ENCODE measurements at places on chromosomes 1 and 21.

DNA sequence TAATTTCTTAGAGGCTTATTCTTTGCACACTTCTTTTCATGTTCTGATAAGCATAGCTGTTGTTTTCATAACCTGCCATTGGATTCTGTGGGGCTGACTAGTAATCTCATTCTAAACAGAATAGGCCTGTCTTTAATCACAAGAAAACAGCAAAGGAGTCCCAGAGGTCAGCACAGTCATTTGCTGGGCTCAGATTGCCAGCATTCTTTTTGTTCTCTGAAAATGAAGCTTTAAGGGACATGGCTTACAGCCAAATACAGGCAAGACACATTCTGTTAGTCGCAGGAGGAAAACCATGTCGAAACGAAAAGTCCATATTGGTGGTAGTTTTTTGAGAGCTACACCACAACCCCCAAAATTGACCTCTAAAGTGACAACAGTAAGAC lies 75.0 kb downstream of the MRPS6 start:
- no peak for DNase-seq

- DNase-seq, result peak; percentile 77
These were observed at the start of gene DMRTA2 for GRCh38 chr1:50422946-50423669. TSS of gene DMRTA2 (minus strand) at chr1:50423443. CDS start at chr1:50421536, 1,907 bp downstream.

DNA sequence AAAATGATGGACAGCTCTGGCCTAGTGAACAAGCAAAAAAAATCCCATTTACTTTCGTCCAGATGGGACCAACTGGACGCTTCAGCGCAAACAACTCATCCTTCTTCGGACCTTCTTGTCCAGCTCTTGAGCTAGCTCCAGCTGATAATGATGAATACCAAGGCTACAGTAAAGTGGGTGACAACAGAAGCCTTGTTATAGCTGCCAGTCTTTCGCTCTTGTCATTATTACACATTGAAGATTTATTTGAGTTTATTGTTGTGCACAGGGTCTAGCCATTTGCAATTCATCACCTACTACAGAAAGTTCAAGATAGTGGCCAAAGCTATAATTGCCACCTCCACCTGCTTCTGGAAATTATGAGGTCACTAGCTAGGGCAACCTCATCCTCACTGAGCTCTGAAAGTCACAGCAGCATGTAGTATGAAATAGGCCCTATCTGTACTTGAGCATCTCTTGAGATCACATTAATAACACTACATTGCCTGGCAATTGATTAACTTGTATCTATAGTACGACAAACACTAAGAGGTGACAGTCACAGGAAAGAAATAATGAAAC lies 76.9 kb downstream of the GPATCH2 start:
- no peak for DNase-seq

DNA sequence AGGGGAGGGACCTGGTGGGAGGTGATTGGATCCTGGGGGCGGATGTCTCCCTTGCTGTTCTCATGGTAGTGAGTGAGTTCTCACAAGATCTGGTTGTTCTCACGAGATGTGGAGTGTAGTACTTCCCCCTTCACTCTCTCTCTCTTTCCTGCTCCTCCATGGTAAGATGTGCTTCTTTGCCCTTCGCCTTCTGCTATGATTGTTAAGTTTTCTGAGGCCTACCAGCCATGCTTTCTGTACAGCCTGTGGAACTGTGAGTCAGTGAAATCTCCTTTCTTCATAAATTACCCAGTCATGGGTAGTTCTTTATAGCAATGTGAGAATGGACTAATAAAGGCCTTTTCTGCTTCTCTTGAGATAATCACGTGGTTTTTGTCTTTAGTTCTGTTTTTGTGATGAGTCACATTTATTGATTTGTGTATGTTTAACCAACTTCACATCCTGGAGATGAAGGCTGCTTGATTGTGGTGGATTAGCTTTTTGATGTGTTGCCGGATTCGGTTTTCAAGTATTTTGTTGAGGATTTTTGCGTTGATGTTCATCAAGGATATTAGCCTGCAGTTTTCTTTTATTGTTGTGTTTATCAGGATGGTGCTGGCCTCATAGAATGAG lies 45.5 kb downstream of the RABGAP1L start:
- no peak for DNase-seq

DNA sequence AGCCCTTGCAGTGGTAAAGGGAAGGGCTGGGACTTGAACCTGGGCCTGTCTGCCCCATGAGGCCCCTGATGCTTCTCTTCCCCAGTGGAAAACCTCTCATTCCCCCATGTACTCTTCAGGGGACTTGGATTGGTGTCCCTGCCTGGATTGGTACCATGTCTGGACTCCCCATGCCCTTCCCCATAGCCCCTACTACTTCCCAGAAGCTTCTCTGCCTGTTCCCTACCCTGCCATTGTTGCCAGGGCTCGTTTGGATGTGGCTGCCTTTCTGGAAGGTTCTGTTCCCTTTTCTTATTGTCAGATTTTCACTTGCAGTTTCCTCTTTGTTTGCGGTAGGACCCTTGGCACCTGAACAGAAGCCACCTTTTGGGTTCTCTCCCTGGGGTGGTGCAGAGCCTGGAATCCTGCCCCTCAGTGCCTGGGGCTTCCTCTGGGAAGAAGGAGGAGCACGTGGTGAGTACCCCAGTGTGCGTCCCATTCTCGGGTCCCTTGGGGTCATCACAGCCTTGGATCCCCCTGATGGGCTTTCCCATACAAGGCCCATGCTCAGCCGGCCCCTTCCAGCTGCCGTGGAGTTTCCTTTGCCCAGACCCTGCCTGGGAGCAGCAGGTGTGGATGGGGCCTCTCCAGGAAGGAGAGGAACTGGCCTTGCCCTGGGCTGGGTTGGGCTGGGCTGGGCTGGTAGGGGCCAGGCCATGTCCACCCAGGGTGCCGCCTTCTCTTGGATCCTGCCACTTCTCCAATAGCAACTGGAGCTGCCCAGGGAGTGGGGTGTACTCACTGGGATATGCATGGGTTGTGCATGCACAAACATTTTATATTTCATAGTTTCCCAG lies 281.1 kb downstream of the PTPRU start:
- no peak for DNase-seq

GRCh38 chr1:198024782-198025181 lies 107.6 kb downstream of the LHX9 start:
- DNase-seq, result no peak

- DNase-seq, result no peak
These were observed 18.6 kb upstream of the ADGRB2 start for GRCh38 chr1:31782421-31783410.
